ENCODE measurements at places on chromosomes 1 and 21. TPM values are rescaled to one million over a fixed set of nuclear protein-coding genes. Genes with fewer than 3 reads are reported as not detected.

OR6K3 gene
- not detected for polyA plus RNA-seq

PLA2G2A gene
- polyA plus RNA-seq, result not detected

LCE1D gene
- polyA plus RNA-seq, result not detected

ERICH3 gene
- not detected for polyA plus RNA-seq

PLEKHG5 gene
- 1.0 TPM for polyA plus RNA-seq

GJB5 gene
- polyA plus RNA-seq, result not detected

All from CD8-positive, alpha-beta memory T cell (primary cell).